Activated CD8-positive, alpha-beta memory T cell treated with anti-CD3 and anti-CD28 coated beads, Interleukin-2, amount 50 U/mL, for 48 hours (primary cell): ENCODE measurements at places on chromosomes 11 and 22.

DNA sequence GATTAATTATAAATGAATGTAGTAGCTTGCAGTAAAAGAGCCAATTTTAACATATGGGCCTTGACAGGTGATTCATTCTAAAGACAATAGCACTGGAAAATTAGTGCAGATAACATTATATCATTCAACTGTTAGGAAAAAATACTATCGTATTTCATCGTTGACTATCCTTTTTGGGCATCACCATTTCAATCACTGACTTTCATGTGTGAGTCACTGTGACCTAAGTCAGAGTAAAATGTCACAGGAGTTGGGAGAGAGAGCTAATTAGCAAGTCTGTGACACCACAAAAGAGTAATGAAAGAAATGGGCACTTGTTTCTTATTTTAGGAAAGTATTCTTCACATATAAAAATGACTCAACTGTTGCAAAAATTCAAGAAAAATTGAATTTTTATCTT, 253.8 kb upstream of the CNTN5 start:
- no peak for DNase-seq

- DNase-seq, result no peak
These were observed 105.1 kb downstream of the HIPK3 start for GRCh38 chr11:33362051-33362910.

DNA sequence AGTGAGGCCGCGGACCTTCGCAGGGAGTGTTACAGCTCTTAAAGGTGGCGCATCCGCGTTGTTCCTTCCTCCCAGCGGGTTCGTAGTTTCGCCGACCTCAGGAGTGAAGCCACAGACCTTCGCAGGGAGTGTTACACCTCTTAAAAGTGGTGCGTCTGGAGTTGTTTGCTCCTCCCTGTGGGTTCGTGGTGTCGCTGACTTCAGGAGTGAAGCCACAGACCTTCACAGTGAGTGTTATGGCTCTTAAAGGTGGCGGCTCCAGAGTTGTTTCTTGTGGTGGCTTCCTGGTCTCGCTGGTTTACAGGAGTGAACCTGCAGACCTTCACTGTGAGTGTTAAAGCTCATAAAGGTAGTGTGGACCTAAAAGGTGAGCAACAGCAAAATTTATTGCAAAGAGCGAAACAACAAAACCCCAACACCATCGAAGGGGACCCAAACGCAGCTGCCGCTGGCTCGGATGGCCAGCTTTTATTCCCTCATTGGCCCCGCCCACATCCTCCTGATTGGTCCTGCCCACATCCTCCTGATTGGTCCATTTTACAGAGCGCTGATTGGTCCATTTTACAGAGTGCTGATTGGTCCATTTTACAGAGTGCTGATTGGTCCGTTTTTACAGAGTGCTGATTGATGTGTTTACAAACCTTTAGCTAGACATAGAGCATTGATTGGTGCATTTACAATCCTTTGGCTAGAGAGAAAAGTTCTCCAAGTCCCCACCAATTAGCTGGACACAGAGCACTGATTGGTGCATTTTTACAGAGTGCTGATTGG, 1.2 kb upstream of the TMEM45B start:
- peak; percentile 84 for DNase-seq

- no peak for DNase-seq
These were observed 66.1 kb downstream of the PANX1 start for GRCh38 chr11:94194712-94195111.

GRCh38 chr11:69343401-69344321, 49.7 kb downstream of the MYEOV start:
- peak; percentile 39 for DNase-seq

DNA sequence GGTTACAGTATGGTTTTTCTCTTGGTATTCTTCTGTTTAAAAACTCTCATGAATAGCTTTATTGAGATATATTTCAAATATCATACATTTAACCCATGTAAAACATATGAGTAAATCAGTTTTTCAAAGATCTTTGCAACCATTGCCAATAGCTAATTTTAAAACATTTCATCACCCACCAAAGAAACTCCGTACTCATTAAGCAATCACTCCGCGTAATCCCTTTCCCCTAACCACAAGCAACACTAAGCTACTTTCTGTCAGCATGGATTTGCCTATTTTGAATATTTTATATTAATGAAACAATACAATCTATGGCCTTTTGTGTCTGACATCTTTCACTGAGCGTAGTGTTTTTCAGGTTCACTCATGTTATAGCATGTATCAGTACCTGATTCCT, 697.9 kb upstream of the ANO5 start:
- no peak for DNase-seq

DNA sequence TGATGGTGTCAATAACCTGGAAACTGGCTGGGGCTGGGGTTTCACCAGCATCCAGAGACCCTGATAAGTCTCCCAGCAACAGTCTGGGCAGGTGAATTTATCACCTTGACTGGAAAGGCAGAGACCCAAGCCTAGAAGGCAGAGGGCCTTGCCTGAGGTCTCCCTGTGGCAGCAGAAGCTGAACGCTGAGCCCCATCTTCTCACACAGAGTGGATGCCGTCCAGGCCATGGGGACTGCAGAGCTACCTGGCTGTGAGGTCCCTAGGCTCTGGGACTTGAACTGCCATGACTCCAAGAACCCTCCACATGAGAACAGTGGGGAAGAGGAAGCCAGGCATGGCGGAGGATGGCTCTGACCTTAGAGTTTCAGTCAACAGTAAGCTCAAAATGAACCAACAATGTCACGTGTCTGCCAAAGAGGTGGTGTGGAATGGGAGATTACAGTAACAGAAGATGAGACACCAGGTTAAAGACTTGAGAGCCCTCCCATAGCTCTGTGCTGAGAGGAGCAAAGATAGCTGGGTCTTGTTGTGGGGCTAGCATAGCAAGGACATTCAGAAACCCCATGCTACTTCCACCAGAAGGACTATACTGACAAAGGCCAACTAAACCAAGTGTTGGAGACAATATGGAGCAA, 79.1 kb upstream of the LINC01488 start:
- no peak for DNase-seq

- DNase-seq, result no peak
These were observed 2.4 kb downstream of the MYRF start for GRCh38 chr11:61754534-61755482.

GRCh38 chr11:133934096-133934495, 22.7 kb downstream of the IGSF9B start:
- no peak for DNase-seq

DNA sequence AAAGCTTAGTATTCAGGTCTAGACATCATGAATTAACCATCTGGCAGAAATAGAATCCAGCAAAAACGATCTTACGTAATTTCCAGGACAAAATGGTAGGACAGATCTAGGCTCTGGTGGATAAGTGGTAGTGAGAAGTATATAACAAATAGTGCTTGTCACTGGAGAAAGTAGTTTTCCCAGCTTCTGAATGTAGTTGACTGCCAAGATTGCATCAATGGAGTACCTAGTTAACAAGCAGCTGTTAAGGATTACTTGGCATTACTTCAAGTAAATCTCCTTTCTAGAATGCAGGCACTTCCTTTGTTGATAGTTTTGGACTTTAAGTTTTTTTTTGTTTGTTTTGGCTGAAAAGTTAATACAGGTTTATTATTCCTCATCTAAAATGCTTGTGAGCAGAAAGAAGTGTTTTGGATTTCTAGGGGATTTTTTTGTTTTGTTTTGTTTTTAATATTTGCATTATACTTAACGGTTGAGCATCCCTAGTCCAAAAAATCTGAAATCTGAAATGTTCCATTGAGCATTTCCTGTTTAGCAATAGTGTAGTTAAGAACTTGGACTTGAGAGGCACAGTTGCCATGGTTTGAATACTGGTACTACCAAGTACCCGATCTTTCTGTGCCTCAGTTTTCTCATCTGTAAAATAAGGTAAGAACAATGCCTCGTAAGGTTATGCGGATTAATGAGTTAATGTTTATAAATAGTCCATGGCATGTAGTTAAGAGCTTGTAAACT, 20.3 kb downstream of the FAM118B start:
- DNase-seq, result no peak

GRCh38 chr11:21794306-21794705, 398.6 kb upstream of the ANO5 start:
- no peak for DNase-seq

DNA sequence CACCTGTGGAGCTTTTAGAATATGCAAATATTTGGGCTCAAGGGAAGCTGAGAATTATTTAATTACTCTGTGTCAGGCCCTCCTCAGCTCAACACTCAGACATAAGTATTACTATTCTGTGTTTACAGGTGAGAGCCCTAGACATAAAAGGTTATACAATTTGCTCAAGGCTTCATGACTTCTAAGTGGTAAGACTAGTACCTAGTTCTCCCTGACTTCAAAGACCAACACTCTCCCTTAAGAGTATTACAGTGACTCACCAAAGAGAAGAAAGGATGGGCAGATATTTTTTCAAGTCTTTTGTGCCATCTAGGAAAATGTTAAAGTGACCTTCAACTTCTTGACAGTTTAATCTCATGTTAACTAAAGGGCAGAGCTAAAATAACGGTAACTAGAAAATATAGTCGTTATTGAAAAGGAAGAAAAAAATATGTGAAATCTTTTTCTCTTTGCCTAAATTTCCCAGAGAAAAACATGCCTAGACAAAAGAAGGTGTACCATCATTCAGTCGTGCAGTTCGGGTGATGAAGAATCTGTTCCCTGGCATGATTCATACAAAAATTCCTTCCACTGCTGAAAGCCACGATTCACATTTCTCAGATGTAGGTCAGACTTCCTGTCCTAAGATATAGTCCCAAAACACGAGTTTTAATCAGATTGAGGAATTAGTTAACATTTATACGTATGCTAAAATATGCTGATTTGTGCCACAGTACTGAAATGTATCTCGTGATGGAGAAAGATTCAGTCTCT, 849.1 kb upstream of the API5 start:
- no peak for DNase-seq

GRCh38 chr11:92236856-92237255, 12.2 kb downstream of the FAT3 start:
- DNase-seq, result no peak

DNA sequence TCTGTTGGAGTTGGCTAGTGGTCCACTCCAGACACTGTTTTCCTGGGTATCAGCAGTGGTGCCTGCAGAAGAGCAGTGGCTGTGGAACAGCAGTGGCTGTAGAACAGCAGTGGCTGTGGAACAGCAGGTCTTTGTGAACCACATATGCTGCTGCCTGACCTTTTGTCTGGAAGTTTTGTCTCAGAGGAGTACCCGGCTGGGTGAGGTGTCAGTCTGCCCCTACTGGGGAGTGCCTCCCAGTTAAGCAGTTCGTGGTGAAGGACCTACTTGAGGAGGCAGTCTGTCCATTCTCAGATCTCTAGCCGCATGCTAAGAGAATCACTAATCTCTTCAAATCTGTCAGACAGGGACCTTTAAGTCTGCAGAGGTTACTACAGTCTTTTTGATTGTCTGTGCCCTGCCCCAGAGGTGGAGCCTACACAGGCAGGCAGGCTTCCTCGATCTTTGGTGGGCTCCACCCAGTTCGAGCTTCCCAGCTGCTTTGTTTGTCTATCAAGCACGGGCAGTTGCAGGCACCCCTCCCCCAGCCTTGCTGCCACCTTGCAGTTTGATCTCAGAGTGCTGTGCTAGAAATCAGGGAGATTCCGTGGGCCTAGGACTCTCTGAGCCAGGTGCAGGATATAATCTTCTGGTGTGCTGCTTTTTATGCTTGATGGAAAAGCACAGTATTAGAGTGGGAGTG, 89.1 kb upstream of the TRIM48 start:
- no peak for DNase-seq

- DNase-seq, result no peak
These were observed 21.2 kb downstream of the SLC5A12 start for GRCh38 chr11:26700574-26701235.

- no peak for DNase-seq
These were observed 41.5 kb downstream of the DHCR7 start for GRCh38 chr11:71406681-71407080.

DNA sequence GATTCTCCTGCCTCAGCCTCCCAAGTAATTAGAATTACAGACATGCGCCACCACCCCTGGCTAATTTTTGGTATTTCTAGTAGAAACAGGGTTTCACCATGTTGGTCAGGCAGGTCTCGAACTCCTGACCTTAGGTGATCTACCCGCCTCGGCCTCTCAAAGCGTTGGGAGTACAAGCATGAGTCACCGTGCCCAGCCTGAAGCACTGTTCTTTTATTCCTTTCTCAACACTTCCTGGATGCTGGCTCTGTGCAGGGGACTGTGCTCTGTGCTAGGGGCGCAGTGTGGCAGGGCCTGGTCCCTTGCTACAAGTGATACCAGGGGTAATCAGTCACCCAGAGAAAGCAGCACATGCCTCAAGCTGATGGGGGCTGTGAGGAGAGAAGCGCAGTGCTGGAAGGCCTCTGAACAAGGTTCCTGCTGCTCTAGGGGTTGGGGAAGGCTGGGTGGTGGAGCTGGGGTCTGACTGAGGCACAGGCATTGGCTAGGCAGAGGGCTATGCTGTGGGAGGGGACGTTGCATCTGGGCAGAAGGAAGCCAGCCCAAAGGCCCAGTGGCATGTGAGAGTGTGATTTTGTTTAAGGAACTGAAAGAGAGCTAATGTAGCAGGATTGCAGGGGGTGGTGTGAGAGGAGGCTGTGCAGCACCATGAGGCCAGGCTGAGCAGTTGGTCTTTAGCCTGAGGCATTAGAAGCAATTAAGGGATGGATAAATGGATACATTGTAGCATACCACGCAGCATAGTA, 42.5 kb downstream of the CABIN1 start:
- DNase-seq, result no peak

DNA sequence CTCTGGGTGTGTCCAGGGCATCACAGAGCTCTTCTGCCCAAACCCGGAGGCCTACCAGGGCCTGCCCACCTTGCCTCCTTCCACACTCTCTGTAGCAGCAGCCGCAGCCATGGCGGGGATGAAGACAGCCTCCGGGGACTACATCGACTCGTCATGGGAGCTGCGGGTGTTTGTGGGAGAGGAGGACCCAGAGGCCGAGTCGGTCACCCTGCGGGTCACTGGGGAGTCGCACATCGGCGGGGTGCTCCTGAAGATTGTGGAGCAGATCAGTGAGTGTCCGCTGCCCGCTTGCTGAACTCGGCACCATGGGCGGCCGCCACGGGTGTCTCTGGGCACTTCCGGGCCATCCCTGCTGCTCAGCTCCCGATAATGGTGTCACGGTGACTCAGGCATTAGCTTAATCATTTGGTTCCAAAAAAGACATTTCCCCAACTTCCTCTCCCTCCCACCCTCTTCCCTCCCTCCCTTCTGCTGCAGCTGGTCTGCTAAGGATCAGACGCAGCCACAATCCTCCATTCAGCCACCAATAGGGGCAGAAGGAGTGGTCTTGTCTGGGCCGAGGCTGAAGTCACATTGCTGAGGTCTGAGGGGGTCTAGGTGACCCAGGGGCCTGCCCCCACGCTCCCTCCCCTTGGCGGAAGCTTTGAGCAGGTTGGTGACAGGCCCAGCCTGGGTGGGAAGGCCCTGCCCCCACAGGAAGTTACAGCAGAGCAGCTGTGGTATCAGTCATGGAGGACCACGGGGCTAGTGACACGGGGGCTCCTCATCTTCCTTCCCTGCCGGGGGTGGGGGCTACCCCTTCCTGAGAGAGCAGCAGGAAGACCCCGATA, 950 bp downstream of the FERMT3 start:
- peak; percentile 89 for DNase-seq

- DNase-seq, result no peak
These were observed 40.2 kb upstream of the WNT7B start for GRCh38 chr22:46017166-46017565.

- DNase-seq, result no peak
These were observed 424.6 kb upstream of the CADM1 start for GRCh38 chr11:115928811-115929210.

GRCh38 chr11:117932947-117933346, 3.7 kb upstream of the TMPRSS13 start:
- DNase-seq, result no peak

- DNase-seq, result no peak
These were observed 1.4 kb downstream of the TTC12 start for GRCh38 chr11:113315811-113316210.

GRCh38 chr11:28571371-28571770, 463.2 kb downstream of the METTL15 start:
- DNase-seq, result no peak

GRCh38 chr22:37775785-37776638, 31.7 kb upstream of the GCAT start:
- DNase-seq, result no peak
